HTR-8/SVneo (cell line): ENCODE measurements at places on chromosomes 13 and 19.

GRCh38 chr13:51921790-51922740 is 60.3 kb downstream of the CCDC70 start:
- DNase-seq: no peak

DNA sequence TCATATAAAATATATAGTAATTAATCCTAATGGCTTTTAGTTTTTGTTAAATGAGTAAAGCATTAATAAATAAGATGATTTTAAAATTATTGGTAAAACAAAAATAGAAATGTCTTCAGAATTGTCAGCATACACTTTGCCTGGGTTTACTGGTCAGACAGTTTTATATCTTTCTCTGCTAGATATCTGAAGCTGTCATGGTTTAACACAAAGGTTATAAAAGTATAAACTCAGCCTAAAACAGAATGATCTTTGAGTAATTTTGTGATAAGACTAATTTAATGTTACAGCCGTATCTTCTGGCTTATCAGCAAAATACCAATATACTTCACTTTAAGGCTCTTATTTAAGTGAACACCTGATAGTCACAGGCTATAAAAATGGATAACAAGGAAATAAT is 17.8 kb upstream of the NAA16 start:
- DNase-seq: no peak

- peak; percentile 86 for DNase-seq
Measured at GRCh38 chr19:19404879-19405860, at the start of gene GATAD2A. Gene GATAD2A, plus strand, starts transcription at chr19:19405675. Its CDS starts 59,671 bp downstream, at chr19:19465346.

DNA sequence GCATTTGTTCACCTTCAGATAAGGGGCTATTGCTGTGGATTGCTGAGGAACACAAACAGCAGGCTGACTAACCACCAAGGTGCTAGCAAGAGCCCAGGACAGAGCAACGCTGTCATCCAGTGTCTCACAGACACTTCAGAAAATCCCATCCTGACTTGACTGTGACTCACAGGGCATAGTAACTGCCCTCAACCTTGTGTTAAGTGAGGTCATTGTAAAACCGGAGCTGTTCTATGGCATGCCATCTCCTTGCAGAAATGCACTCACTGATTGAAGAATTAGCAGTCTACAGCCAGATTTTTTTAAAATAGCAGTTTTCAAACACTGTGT is 51.1 kb downstream of the TNFRSF19 start:
- DNase-seq: peak; percentile 47

DNA sequence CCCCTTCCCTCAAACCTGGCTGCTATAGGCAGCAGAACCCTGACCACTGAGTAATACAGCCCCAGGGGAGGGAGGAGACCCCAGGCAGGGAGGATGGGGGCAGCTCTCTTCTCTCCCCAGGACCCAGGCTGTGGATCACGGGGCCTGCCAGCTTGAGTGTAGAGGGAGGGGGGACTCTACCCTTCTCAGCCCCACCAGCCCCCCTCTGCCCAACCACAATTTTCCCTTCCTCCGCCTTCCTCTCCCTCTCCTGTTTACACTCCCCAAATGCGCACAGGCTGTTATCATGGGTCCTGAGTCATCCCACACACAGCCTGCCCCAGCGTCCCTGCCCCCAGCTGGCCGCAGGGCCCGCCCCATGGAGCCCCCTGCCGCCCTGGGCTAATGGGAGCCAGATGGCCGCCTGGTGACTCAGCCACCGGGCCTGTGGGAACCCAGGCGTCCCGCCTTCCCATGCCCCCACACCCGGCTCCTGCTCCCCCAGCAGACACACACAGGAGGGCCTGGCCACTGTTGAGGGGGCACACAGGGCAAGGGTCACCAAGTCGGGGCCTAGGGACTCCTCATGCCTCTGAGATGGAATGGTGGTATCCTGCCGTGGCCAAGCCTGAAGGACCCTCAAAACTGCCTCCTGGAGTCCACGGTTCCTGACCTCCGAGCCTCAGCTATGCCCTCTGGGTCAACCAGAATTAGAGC is 13.6 kb downstream of the CCDC97 start:
- DNase-seq: peak; percentile 92

- DNase-seq: no peak
Measured at GRCh38 chr19:16607819-16608218, 20.2 kb downstream of the MED26 start.

DNA sequence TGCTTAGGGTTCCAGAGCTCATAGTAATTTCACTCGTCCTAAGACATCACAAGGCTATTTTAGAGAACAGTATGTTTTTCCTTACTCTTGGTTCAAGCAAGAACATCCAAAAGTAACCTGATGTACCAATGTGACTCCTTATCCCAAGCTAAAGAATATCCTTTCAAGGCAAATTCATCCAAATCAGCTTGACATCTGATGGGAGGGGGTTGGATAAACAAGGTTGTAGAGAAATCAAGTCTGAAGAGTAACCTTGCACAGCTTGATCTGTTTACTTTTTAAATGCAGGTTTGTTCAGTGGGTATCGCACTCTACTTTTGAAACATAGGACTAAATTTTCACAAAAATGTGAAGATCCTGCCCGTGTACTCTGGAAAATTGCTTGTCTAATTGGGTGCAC is 201.2 kb downstream of the GGACT start:
- DNase-seq: no peak

- DNase-seq: no peak
Measured at GRCh38 chr19:48629599-48630295, 7.4 kb downstream of the DBP start.

DNA sequence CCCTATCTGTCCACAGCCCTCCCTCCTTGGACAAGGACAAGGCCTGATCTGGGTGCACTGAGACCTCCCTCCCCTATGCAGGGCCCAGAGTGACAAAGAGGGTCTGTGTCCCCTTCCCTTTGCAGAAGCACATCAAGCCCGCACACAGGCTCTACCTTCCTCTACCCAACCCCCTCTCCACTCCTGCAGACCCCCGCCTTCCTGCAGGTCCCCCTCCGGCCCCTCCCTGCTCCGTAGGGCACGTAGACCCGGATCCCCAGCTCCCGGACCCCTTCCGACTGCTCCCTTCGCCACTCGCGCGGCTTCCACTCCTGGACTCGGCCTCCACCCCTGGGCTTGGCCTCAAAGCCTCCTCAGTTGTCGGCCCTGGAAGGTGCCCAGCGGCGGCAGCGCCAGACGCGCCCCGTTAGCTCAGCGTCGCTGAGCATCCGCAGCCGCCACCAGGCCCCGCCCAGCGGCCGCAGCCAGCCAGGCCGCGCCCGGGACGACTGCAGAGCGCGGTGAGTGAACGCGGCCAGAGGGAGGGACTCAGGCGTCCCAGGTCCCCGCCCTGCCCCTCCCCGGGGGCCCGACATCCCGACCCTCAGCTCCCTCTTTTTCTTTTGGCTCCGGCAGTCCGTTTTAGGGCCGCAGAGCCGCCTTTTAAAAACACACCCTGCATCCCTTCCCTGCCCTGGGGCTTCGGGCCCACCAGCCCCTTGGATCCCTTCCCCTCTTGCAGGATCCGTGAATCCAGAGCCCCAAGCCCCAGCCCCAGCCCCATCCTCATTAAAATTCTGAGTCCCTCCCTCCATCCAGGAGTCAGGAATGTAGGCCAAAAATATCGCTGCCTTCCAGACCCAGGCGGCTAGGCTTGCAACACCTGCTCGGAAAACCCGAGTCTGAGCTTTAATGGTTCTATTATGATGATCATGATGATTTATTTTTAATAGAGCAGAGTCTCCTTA is 1.5 kb upstream of the MYADM start:
- DNase-seq: no peak

- no peak for DNase-seq
Measured at GRCh38 chr19:29645911-29646310, 19.4 kb upstream of the PLEKHF1 start.

DNA sequence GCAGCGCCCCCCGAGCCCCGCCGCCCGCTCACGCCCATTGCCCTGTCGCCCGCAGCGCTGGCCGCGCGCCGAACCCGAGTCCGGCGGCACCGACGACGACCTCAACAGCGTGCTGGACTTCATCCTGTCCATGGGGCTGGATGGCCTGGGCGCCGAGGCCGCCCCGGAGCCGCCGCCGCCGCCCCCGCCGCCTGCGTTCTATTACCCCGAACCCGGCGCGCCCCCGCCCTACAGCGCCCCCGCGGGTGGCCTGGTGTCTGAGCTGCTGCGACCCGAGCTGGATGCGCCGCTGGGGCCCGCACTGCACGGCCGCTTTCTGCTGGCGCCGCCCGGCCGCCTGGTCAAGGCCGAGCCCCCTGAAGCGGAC is 518 bp downstream of the KLF2 start:
- DNase-seq: no peak

GRCh38 chr13:26538363-26539317 is 18.8 kb upstream of the WASF3 start:
- DNase-seq: no peak

DNA sequence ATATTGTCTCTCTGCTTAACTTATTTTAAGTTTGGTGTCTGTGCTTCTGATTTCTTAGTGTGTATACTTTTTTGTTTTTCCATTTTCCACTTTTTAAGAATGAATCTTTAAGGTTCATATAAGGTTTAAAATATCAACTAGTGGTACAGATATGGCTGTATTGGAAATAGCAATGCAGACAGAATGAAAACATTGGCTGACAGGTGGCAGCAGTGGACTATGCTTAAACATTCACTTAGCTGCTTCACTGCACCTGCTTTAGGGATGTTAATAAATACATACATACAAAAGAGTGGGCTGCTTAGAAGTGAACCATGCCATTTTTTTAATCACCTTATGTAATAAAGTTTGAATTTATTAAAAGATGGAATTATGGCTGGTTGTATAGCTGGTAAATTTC is 27.3 kb downstream of the TM9SF2 start:
- no peak for DNase-seq

DNA sequence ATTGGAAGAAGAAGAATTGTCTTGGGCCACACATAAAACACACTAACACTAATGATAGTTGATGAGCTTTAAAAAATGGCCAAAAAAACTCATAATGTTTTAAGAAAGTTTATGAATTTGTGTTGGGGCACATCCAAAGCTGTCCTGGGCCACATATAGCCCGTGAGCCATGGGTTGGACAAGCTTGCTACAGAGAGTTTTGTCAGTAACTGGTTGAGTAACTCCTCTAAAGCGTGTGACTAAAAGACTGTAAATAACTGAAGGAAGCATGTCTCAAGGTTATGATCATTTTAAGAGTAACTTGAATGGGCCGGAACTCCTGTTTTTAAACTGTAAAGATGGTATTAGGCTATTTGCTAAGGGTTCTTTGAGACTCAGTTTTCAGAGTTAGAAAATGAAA is 118.0 kb downstream of the KL start:
- DNase-seq: no peak

- no peak for DNase-seq
Measured at GRCh38 chr13:39875111-39875987, 219.9 kb downstream of the COG6 start.

DNA sequence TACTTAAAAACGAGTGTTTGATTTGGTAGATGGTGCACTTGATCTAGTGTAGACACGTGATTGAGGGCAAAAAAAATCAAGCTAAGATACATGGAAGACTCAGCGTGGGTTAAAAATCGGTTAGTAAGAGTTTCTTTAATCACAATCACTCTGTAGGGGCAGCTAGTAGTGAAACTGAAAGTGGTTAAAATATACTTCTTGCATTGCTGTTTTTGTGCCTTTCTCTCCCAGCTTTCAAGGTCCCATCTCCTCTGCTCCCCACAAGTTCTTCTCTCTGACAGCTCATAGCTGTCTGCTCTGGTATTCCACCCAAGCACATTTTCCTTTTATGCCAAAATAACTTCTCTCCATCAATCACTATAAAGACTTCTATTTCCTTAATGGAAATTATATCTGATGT is 1089.7 kb downstream of the EFNB2 start:
- no peak for DNase-seq

DNA sequence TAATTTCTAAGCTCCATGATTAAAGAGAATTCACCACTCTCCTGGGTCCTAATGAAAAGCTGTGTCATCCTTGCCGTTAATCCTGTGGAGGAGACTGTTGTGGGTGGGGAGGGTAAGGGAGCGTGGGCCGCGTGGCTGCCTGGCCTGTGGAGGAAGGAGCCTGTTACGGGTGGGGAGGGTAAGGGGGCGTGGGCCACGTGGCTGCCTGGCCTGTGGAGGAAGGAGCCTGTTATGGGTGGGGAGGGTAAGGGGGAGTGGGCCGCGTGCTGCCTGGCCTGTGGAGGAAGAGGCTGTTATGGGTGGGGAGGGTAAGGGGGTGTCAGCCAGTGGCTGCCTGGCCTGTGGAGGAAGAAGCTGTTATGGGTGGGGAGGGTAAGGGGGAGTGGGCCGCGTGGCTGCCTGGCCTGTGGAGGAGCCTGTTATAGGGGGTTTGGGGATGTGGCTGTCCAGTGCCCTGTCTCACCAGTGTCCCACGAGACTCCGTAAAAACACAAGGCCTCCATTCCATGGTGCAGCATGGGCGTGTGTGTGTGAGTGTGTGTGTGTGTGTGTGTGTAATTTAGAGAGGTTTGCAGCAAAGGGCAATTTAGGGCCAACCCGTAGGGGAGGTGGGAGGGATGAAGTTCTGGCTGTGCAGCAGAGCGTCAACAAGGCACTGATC is 15.6 kb upstream of the DCUN1D2 start:
- no peak for DNase-seq

DNA sequence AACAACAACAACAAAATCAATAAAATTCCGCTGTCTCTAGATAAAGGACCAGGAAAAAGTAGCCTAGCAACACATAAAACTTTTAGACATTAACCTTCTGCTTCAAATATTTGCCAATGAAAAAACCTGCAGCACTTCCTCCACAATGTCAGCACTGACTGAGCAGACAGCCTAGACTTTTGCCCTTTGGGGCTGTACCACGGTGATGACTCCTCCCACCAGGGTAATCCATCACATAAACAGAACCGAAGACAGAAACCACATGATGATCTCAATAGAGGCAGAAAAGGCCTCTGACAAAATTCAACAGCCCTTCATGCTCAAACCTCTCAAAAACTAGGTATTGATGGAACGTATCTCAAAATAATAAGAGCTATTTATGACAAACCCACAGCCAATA is 30.2 kb upstream of the TRPC4 start:
- no peak for DNase-seq

GRCh38 chr19:9161427-9161826 is 17.4 kb upstream of the OR7D2 start:
- no peak for DNase-seq

DNA sequence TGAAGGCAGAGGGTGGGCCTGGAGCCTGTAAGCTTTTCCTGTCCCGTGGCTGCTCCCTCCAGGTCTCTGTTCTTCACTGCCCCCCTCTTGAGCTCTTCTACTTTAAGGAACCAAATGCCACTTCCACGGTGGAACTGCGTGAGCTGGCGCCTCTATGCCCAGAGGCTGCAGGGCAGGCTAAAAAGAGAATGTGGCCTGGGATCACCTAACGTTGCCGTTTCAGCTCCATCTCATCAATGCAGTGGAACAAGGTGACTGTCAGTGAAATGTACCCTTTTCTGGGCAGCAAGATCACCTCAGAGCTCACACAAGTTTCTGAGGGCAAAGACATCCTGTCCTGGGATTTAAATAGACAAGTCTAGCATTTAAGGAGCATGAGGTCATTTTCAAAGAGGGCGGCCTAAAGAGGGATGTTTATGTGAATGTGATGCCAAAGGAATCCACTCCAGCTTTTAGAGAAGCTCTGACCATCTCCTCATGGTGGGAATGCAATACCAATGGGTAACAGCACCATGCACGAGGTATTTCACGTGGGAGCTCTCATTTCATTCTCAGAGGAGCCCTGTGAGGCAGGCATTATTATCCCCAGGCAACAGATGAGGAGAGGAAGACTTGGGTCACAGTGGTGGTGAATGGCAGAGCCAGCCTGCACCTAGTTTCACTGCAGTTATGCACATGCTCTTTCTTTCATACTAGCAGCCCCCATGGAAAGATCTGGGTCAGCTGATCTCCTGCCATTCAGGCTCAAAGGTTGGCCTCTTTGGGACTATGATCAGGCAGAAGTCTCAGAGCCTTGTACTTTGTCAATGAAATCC is 39.3 kb downstream of the RGCC start:
- peak; percentile 6 for DNase-seq
